ENCODE measurements at places on chromosomes 1 and 21. TPM values are rescaled to one million over a fixed set of nuclear protein-coding genes. Genes with fewer than 3 reads are reported as not detected.
A peak's percentile ranks its signal among the peaks of the same experiment; 100 is the strongest.

DNA sequence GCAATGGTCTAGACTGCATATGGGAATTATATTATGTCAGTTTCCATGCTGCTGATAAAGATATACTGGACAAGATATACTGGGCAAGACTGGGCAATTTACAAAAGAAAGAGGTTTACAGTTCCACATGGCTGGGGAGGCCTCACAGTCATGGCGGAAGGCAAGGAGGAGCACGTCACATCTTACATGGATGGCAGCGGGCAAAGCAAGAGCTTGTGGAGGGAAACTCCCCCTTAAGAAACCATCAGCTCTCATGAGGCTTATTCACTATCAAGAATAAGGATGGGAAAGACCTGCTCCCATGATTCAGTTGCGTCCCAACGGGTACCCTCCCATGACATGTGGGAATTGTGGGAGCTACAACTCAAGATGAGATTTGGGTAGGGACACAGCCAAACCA is 21.2 kb downstream of the CCT8 start:
- no peaks in the 10 kb centered on the region for H3K27me3 ChIP-seq
- H3K4me3 ChIP-seq, result no peak overlapping the region
- H3K27ac ChIP-seq, result no peak overlapping the region
- no peak for DNase-seq

- H3K4me3 ChIP-seq, result peak overlapping the region; percentile 92
- H3K4me1 ChIP-seq, result peaks cover 40% of the 10 kb centered on the region
- no peak for DNase-seq
- H3K27me3 ChIP-seq, result no peaks in the 10 kb centered on the region
- peak overlapping the region; percentile 97 for H3K27ac ChIP-seq
These were observed 863 bp upstream of the NUF2 start for GRCh38 chr1:163320891-163321290.

- H3K4me3 ChIP-seq, result no peak overlapping the region
- peaks cover 8% of the 10 kb centered on the region for H3K27me3 ChIP-seq
- H3K36me3 ChIP-seq, result no peaks in the 10 kb centered on the region
These were observed 167.0 kb downstream of the TSEN15 start for GRCh38 chr1:184218458-184219075.

GRCh38 chr1:92538413-92539061 is 51.8 kb upstream of the GFI1 start:
- H3K27me3 ChIP-seq, result no peaks in the 10 kb centered on the region
- H3K36me3 ChIP-seq, result peaks cover 42% of the 10 kb centered on the region
- peak overlapping the region; percentile 64 for H3K4me3 ChIP-seq
- H3K4me1 ChIP-seq, result peaks cover 72% of the 10 kb centered on the region
- DNase-seq, result peak; percentile 53
- H3K27ac ChIP-seq, result peak overlapping the region; percentile 96

- H3K4me1 ChIP-seq, result peaks cover 55% of the 10 kb centered on the region
- H3K27me3 ChIP-seq, result no peaks in the 10 kb centered on the region
These were observed 2.0 kb upstream of the RCSD1 start for GRCh38 chr1:167627865-167628641.

DNA sequence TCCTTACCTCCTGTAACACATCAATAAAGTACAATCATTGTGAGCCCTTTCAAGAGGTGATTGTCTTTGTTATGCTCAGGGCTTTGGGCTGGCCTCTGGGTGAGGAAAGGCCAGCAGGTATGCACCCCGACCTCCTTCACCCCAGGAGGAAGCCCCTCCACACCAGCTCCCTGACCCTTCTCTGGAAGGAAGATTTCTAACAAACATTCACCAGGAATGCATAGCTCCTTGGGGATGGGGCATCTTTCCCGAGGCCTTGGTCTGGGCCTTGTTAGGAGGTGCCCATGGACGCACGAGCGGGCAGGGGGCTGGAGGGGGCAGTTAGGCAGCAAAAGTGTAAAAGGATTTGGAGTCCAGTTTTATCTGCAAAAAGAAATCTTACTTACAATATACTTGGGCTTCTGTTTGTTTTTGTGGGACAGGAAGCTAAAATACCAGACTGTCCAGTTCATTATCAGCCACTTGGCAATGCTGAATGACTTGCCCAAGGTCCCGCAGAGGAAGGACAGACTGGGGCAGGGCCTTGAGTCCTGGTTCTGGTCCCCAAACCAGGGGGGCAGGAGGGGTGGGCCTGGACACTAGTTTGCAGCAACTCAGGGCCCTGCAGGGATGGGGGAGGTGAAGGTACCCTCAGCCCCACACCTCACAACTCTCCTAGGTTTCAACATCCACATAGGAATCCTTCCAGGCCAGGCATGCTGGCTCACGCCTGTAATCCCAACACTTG is 10.1 kb downstream of the ZC3H12A start:
- H3K27me3 ChIP-seq, result no peaks in the 10 kb centered on the region
- H3K4me1 ChIP-seq, result peaks cover 39% of the 10 kb centered on the region
- H3K36me3 ChIP-seq, result peaks cover 26% of the 10 kb centered on the region

DNA sequence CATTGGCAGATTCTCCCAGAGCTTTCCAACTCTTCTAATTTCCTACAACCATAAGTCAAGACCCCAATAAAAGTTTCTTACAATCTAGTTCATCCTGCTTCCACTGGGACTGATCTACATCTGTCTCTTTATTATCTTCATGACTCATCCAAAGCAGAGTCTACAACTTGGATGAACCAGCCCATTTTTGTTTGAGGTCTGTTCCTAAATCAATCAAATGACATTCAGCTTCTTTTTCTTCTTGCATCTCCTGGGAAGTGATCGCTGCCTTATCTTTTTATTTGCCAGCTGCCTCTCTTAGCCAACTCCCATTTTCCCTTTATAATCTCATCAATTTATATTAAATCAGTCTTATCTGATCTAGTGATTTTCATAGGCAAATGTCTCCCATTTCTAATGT is 105.6 kb downstream of the ERG start:
- H3K36me3 ChIP-seq, result no peaks in the 10 kb centered on the region
- H3K27me3 ChIP-seq, result peaks cover 7% of the 10 kb centered on the region
- peaks cover 6% of the 10 kb centered on the region for H3K4me1 ChIP-seq
- H3K27ac ChIP-seq, result no peak overlapping the region
- H3K4me3 ChIP-seq, result no peak overlapping the region

- H3K27ac ChIP-seq, result no peak overlapping the region
- DNase-seq, result no peak
- H3K4me3 ChIP-seq, result no peak overlapping the region
- no peaks in the 10 kb centered on the region for H3K36me3 ChIP-seq
- no peaks in the 10 kb centered on the region for H3K4me1 ChIP-seq
These were observed 231.2 kb upstream of the LYPLAL1 start for GRCh38 chr1:218942431-218942830.

DNA sequence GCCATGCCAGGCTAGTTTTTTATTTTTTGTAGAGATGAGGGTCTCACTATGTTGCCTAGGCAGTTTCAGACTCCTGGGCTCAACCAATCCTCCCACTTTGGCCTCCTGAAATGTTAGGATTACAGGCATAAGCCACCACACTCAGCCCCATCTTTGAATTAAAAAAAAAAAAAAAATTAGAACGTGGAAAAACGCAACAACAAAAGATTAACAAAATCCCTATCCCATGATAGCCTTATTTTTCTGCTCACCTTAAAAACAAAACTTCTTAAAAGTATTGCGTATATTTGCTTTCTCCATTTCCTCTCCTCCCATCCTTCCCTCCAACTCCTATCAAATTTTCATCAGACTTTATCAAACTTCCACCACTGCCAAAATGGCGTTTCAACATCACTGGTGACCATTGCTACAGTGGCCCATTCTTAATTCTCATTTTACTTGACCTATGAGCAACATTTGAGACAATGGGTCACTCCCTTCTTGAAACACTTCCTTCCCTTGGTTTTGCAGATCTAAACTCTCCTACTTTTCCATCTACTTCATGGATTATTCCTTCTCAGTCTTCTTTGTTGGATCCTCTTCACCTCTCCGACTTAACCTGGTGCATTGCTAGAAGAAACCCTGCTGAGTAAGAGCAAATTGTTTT is 579 bp upstream of the ZNF684 start:
- H3K4me1 ChIP-seq, result peaks cover 22% of the 10 kb centered on the region
- peaks cover 35% of the 10 kb centered on the region for H3K36me3 ChIP-seq
- peak overlapping the region; percentile 87 for H3K27ac ChIP-seq
- no peak for DNase-seq
- H3K4me3 ChIP-seq, result peak overlapping the region; percentile 95

- no peak overlapping the region for H3K27ac ChIP-seq
- no peak for DNase-seq
- H3K4me3 ChIP-seq, result no peak overlapping the region
- no peaks in the 10 kb centered on the region for H3K27me3 ChIP-seq
- H3K36me3 ChIP-seq, result no peaks in the 10 kb centered on the region
These were observed 222.9 kb upstream of the AJAP1 start for GRCh38 chr1:4431491-4431890.

GRCh38 chr1:119323216-119323982 is 45.2 kb upstream of the HAO2 start:
- peaks cover 21% of the 10 kb centered on the region for H3K4me1 ChIP-seq
- H3K27ac ChIP-seq, result no peak overlapping the region
- H3K36me3 ChIP-seq, result no peaks in the 10 kb centered on the region
- no peak overlapping the region for H3K4me3 ChIP-seq

GRCh38 chr1:243316366-243316989 is 60.6 kb downstream of the SDCCAG8 start:
- no peak overlapping the region for H3K27ac ChIP-seq
- H3K4me1 ChIP-seq, result peaks cover 10% of the 10 kb centered on the region
- peaks cover 7% of the 10 kb centered on the region for H3K36me3 ChIP-seq
- no peaks in the 10 kb centered on the region for H3K27me3 ChIP-seq
- no peak overlapping the region for H3K4me3 ChIP-seq

GRCh38 chr1:170309389-170310013 is 163.7 kb downstream of the NTMT2 start:
- H3K27ac ChIP-seq, result no peak overlapping the region
- H3K4me3 ChIP-seq, result no peak overlapping the region
- peaks cover 11% of the 10 kb centered on the region for H3K27me3 ChIP-seq
- no peak for DNase-seq
- no peaks in the 10 kb centered on the region for H3K4me1 ChIP-seq

ACTN2 gene
- not detected for total RNA-seq

MCOLN3 gene
- 1.1 TPM for total RNA-seq

CYYR1 gene
- not detected for total RNA-seq

CYP4B1 gene
- total RNA-seq, result not detected
